ENCODE measurements at places on chromosomes 3 and 15.
A peak's percentile ranks its signal among the peaks of the same experiment; 100 is the strongest.

- peak; percentile 85 for DNase-seq
Measured at GRCh38 chr3:52237657-52238172, 1.2 kb downstream of the TWF2 start.

- DNase-seq = peak; percentile 97
Measured at GRCh38 chr15:99565299-99566156, at the start of gene MEF2A. TSS of gene MEF2A (plus strand) at chr15:99565984. CDS start at chr15:99633120, 67,136 bp downstream.

DNA sequence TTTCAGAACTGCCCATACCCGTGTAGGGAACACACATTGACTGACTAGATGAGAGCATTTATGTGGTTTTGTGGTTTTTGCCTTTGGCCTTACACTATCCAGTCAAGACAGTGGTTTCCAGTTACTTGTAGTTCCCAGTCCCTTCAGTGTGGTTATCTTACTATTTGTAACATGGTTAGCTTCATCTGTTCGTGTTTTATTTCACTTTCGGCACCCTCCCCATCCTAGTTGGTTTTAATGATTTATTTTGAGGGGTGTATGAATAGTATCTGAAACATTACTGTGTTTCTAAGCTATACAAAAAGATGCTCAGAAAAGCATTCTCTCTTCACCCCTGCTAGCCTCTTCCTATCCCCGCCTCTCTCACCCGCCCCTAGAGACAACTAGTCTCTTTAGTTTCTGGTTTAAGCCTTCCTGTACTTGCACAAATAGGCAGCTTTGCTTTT is 14.1 kb downstream of the LYSMD4 start:
- peak; percentile 67 for DNase-seq

DNA sequence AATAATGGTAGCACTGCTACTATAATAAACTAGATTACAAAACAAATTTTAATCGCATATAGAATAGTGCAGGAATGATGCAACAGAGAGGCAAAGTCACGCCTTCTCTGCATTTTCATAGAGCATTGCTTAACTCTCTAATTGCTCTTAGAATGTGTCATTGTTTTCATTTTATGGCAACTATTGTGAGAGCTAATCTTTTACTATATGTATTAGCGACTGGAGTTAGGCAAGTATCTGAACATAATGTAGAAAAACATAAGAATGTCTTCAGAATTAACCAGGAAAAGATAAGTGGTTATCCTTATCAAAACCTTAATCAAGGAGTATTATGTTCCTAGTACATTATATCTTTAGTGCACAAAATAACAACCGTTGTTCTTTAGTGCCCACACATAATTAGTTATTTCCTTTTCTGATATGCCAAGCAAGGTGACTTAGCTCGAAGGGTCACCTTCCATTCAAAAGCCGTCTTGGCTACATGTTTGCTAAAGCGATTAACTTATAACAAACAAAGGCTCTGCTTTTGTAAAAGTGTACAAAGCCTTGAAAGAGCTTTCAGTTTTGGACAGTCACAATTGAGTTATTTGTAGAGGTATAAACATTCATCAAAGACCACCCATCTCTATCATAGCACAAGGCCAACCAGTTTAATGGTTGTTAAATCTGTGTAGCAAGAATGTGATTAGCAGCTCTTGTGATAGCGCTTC is 1328.9 kb downstream of the ROBO2 start:
- DNase-seq = no peak

DNA sequence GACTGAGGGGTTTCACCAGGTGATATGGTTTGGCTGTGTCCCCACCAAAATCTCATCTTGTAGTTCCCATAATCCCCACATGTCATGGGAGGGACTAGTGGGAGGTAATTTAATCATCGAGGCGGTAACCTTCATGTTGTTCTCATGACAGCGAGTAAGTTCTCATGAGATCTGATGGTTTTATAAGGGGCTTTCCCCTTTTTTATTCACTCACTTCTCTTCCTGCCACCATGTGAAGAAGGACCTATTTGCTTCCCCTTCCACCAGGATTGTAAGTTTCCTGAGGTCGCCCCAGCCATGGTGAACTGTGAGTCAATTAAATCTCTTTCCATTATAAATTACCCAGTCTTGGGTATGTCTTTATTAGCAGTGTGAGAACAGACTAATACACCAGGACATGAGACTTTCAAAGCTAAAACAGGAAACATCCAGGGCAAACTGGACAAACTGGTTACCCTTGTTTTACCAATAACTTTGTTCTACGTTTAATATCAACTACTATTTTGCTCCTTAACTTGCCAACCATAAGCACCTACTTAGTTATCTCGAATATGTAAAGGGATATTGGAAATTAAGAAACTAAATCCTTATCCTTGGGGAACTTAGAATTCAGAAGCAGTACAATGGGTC is 98.2 kb downstream of the MYH15 start:
- DNase-seq = no peak

- no peak for DNase-seq
Measured at GRCh38 chr15:63495343-63495742, 9.1 kb upstream of the USP3 start.

GRCh38 chr3:481680-482079 is 285.1 kb downstream of the CHL1 start:
- DNase-seq = no peak

GRCh38 chr3:57755368-57755675 is 787 bp upstream of the SLMAP start:
- peak; percentile 55 for DNase-seq

DNA sequence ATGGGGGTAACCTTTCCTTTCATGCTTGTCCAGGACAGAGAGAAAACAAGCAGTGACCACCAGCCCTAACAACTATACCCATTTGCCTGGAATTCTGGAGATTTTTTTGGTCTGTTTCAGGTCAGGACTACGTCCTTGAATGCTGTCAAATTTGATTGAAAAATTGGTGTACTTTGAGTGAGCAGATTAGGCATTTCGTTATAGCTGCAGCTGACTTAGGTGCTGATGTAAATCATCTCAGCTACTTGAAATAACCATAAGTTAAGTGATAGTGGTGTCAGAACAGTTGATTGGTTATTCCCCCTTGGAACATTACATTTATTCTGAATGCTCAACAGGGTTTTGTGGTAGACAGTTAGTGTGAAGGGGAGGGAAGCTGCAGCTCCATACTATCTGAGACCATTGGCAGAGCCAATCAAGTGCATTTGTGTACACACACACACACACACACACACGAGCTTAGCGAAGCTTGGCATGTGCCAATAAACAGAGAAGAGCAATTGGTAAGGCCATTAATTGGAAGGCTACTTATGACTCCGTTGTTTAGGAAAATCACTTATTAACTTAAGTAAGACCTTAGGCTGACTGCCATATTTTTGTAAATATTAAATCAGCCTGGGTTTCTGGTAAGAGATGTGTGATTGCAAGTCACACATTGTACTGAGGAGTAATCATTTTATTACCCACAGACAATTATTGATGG is 447.8 kb downstream of the MFSD1 start:
- DNase-seq = no peak

GRCh38 chr15:34348735-34349300 is 5.7 kb downstream of the NUTM1 start:
- no peak for DNase-seq

DNA sequence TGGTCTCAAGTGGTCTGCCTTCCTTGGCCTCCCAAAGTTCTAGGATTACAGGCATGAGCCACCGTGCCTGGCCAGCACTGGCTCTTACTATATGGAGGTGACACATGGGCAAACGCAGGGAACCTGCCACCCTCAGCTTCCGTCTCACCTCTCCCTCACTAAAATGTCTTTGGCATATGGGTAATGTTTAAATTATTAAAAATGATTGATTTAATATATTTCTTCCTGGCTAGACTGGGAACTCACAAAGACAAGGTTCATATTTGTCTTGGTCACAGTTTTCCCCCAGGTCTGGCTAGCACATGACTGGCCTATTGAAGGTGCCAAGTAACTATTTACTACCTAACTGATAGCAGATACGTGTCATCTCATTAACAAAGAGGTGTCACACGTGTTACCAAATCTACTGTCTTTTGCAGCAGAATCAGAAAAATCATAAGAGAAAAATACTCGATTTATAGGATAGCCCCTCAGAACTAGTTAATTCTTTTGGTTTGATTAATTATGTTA is 48.2 kb downstream of the SYNM start:
- no peak for DNase-seq

GRCh38 chr15:80662129-80662528 is 33.0 kb upstream of the ABHD17C start:
- DNase-seq = no peak

DNA sequence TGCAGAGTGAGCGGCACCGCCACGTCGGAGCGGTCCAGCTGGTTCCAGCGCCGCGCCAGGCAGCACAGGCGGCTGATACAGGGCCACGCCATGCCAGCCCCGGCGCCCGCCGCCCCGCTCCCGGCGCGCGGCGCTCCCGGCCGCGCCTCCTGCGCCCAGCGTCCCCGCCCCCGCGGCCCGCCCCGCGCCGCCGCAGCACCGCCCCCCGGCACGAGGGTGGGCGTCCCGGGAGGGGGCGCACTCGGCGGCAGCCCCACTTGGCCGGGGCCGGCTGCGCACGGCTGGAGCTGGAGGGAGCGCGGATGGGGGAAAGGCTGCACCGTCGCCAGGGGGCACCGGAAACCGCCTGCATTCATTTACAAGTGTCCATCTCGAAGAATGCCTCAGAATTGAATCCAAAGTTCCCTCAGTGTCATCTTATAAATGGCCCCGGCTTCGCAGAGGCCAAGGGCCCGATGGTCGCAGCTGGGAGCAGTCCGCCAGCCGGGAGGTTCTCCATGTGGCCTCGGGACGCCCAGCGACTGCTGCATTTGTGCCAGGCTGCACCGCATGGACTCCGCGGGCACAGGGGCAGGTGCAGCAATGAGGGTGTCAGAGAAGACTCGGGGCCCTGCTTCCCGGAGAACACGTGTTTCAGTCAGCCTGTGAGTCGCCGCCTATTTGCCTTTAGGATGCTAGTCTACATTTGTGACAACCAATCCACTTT is at the start of gene MAP6D1:
MAP6D1 (minus strand) TSS at position 122 of the 706 bp plus-strand sequence; CDS start at position 92, 30 bp downstream.
- DNase-seq = peak; percentile 68

DNA sequence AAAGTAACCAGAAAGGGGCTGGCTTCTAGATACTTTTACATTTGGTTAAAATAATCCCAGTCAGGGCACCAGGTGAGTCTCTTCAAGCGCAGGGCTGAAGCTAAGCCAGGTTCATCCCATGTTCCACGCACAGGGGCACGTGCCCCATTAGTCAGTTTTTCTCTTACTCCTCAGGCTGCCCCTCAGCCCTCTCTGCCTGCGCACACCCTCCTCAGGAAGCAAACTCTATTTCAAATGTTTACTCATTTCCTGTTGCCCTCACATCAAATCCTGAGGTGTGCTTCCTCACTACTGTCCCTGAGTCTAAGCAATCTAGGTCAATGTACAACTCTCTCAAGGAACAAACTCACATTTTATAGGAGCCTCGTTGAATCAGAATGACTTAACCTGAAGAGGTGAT is 48.5 kb downstream of the THBS1 start:
- peak; percentile 33 for DNase-seq

DNA sequence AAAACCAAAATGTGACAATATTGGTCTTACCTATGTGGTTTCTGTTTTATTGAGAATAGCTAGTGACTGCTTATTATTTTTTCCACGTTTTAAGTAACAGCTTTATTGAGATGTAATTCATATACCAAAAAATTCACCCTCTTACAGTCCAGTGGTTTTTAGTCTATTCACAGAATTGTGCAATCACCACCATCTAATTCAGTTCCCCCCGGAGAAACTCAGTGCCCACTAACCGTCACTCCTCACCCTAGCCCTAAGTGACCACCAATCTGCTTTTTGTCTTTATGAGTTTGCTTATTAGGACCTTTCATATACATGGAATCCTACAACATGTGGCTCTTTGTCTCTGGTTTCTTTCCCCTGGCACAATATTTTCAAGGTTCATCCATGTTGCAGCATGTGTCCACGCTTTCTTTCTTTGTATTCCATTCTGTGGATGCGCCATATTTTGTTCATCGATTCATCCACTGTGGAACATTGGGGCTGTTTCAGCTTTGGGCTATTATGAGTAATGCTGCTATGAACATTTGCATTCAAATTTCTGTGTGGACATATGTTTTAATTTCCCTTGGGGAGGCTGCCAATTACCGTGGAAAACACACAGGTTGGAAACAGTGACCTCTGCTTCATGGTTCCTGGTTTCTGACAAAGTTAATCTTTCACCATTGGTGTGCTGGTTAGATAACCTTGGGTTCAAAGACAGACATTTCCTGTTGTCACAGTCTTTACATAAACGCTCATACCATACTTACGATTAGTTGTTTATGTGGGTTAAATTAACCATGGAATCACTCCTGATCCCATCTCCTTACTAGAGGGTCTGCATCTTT is 3.2 kb upstream of the BCL2L10 start:
- DNase-seq = no peak

DNA sequence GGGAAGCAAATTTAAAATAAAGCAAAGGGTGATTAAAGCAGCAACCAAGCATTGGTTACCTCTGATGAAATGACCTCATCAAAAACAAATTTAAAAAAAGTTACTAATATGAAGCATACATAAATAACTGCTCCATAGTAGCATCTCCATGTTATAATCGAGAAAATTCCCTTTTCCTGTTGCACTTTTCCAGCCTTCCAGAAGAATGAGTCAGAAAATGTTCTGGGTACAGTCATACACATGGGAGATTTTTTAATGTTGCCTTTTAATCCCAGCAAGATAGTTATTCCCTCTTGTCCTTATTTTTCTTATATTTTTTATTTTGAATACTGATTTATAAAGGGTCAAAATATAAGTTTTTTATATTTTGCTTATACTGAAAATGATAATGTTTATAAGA is 2.6 kb upstream of the TMCO5A start:
- peak; percentile 83 for DNase-seq

DNA sequence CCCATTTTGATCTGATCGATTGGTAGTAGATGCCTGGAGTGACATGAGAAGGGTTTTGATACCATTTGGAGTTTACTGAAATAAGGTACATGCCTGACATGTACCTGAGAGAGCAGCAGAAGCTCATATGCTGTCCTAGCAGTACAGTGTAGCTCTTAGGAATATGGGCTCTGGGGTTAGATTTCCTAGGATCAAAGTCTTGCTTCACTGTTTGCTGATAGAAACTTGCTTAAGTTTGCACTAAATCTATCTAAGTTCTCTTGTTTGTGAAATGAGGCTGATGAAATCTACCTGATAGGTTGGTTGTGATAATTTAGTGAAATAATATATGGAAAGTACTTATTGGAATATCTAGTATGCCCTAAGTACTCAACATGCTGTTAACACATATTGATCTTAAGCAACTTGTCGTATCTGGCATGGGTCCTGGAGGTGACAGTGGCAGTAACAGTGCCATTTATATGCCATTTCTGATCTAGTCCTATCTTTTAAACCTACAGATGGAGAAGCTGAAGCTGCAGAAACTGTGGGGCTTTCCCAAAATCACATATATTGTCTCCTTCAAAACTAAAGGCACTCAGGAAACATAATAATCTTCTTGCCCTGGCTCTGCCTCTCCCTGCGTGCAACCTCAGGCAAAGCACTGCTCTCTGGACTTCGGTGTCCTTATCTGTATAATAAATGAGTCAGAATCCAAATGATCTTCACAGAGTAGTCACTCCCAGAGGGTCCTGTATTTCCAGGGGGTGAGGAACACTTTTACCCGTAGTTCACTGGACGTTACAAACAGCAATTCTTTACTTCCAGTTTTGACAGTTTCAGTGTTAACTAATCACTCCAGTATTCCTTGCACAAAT is 223.6 kb upstream of the SETMAR start:
- DNase-seq = no peak

GRCh38 chr15:85926834-85927233 is 132.1 kb upstream of the KLHL25 start:
- DNase-seq = no peak

GRCh38 chr3:26015752-26016151 is 225.9 kb downstream of the OXSM start:
- DNase-seq = no peak

GRCh38 chr3:95319921-95320494 is 1257.1 kb downstream of the NSUN3 start:
- DNase-seq = peak; percentile 55

Data from fibroblast of skin of right biceps (primary cell).